ENCODE measurements at places on chromosomes 6 and 20. TPM values are rescaled to one million over a fixed set of nuclear protein-coding genes. Genes with fewer than 3 reads are reported as not detected.

C6orf163 gene
- total RNA-seq, result 1.7 TPM

SNX9 gene
- total RNA-seq, result 81.7 TPM

SEL1L2 gene
- total RNA-seq, result not detected

FILIP1 gene
- total RNA-seq, result 0.57 TPM

TGM3 gene
- 0.82 TPM for total RNA-seq

POLR3F gene
- 8.9 TPM for total RNA-seq

SLC17A3 gene
- total RNA-seq, result not detected

CLVS2 gene
- 0.19 TPM for total RNA-seq

SLC52A3 gene
- 15.6 TPM for total RNA-seq

CST2 gene
- total RNA-seq, result not detected

TMEM200A gene
- 20.4 TPM for total RNA-seq

DDX43 gene
- 0.16 TPM for total RNA-seq

LAMA5 gene
- total RNA-seq, result 32.5 TPM

HLA-E gene
- 471 TPM for total RNA-seq

FERMT1 gene
- total RNA-seq, result 68.8 TPM

OTOR gene
- not detected for total RNA-seq

SIRT5 gene
- 13.3 TPM for total RNA-seq

FAM217A gene
- total RNA-seq, result not detected

BRD2 gene
- 149 TPM for total RNA-seq

KCNG1 gene
- 5.8 TPM for total RNA-seq

CCR6 gene
- 0.53 TPM for total RNA-seq

FNDC1 gene
- total RNA-seq, result 1.1 TPM

CRISP3 gene
- not detected for total RNA-seq

PTGIS gene
- 0.94 TPM for total RNA-seq

NHLRC1 gene
- 1.6 TPM for total RNA-seq

NECAB3 gene
- total RNA-seq, result 61.3 TPM

CLPSL2 gene
- total RNA-seq, result not detected

OPN5 gene
- total RNA-seq, result not detected

CGAS gene
- total RNA-seq, result 4.1 TPM

POM121L2 gene
- total RNA-seq, result 0.13 TPM

SYNDIG1 gene
- 0.10 TPM for total RNA-seq

PSMB8 gene
- total RNA-seq, result 152 TPM

GATA5 gene
- not detected for total RNA-seq

Measured in colonic mucosa (tissue), 4 donors.